ENCODE measurements at places on chromosomes 2 and 18. TPM values are rescaled to one million over a fixed set of nuclear protein-coding genes. Genes with fewer than 3 reads are reported as not detected.
A peak's percentile ranks its signal among the peaks of the same experiment; 100 is the strongest.

DNA sequence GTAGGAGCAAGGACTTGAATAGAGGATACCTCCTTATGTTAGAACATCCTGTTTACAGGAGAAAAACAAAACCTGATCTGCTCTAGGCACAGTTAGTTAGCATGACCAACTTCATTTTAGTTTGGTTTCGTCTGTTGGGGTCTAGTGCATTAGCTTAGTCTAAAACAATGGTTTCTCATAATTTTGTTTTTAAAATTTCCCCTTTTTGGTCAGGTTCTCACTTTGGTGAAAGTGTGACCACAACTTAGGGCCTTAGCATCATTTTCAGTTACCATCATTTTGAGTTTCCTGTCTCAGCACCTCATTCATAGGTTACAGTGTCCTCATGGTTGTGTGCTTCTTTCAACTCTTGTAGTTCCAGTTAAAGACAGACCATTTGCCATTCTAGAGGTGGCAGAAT lies 1277.0 kb upstream of the SLC39A10 start:
- no peaks in the 10 kb centered on the region for H3K4me1 ChIP-seq
- no peaks in the 10 kb centered on the region for H3K36me3 ChIP-seq
- no peak overlapping the region for H3K27ac ChIP-seq
- DNase-seq, result no peak
- H3K4me3 ChIP-seq, result no peak overlapping the region

DNA sequence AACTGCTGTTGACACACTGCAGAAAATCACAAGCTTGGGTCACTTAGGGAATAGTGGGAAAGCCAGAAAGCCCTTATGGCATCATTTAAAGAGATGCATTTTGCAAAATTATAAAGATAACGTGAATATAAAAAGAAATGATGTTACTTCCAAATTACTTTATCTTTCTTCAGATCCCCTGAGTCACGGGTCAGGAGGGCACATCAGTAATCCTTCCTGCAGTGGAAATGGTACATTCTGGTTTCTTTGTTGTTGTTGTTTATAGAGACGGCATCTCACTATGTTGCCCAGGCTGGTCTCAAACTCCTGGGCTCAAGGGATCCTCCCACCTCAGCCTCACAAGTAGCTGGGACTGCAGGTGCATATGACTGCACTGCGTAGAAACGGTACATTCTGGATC lies 9.8 kb upstream of the EPG5 start:
- H3K27ac ChIP-seq, result no peak overlapping the region
- DNase-seq, result no peak
- no peaks in the 10 kb centered on the region for H3K36me3 ChIP-seq
- no peaks in the 10 kb centered on the region for H3K27me3 ChIP-seq
- H3K4me1 ChIP-seq, result peaks cover 5% of the 10 kb centered on the region

DNA sequence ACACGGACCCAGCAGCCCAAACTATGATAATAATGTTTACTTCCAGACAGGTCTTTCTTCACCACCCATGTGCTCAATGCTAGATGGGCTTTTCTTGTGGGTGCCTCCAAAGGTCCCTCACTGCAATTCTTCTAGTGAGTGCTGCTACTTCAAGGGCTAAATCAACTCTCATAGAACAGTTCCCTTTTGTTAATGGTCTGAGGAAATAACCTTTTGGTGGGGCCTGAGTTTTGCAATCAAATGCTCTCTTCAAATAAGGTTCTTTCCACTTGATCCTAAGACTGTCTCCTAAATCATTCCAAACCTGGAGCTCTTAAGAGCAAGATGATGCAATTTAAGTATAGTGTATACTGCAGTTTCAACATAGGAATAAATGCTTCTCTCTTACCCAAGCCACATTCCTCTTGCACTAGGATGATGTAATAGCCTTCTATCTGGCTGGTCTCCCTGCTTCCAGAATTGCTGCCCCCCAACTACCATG lies 6.0 kb downstream of the NEMP2 start:
- H3K4me1 ChIP-seq, result peaks cover 12% of the 10 kb centered on the region
- H3K27ac ChIP-seq, result no peak overlapping the region

DNA sequence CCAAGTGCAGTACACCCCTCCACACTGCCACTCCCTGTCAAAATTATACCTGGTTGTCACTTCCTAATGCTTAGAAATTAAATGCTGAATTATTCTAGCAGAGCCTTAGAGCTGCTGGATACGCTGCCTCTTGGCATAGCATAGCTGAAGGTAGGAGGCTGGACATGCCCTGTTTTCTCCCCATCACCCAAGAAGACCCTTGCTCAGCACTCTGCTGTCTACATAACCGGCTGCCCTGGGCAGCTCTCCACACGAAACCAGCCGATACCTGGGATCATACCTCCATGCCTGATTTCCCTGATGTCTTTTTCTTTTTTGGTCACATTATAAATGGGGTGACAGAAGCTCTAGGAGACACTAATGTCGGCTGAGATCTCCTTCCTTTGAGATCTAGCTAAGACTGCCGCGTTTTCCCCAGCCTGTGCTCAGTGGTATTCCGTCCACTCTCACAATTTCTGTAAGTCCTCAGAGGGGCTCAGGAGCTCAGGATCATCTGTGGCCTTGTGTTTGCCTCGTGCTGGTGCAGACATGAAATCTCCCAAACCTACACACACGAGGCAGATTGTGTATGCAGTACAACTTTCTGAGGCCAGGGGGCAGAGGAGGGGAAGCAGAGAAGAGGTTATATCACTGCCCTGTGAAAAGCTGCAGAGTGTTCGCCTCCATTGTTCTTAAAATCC lies 13.5 kb upstream of the ZAP70 start:
- no peak overlapping the region for H3K27ac ChIP-seq
- no peak overlapping the region for H3K4me3 ChIP-seq
- H3K4me1 ChIP-seq, result no peaks in the 10 kb centered on the region
- no peaks in the 10 kb centered on the region for H3K27me3 ChIP-seq
- peak; percentile 79 for DNase-seq

GRCh38 chr2:99821039-99821438 lies 321.4 kb downstream of the AFF3 start:
- no peak overlapping the region for H3K4me3 ChIP-seq
- DNase-seq, result peak; percentile 7
- H3K27ac ChIP-seq, result no peak overlapping the region
- no peaks in the 10 kb centered on the region for H3K36me3 ChIP-seq
- peaks cover 7% of the 10 kb centered on the region for H3K4me1 ChIP-seq
- H3K27me3 ChIP-seq, result no peaks in the 10 kb centered on the region

DNA sequence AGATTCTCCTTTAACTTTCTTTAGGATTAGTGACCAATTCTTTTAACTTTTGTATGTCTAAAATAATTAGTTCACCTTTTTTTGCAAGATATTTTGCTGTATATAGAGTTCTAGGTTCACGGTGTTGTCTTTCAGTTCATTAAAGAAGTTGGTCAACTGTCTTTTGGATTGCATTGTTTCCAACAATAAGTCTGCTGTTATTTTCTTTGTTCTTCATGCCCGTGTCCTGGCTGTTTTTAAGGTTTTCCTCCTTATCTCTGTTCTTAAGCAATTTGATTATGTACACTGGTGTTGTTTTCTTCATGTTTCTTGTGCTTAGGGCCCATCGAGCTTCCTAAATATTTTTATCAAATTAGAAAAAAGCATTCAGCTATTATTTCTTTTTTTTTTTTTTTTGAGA lies 54.4 kb downstream of the LBH start:
- H3K27ac ChIP-seq, result no peak overlapping the region
- H3K4me1 ChIP-seq, result peaks cover 13% of the 10 kb centered on the region
- no peaks in the 10 kb centered on the region for H3K36me3 ChIP-seq
- no peak for DNase-seq
- no peak overlapping the region for H3K4me3 ChIP-seq
- no peaks in the 10 kb centered on the region for H3K27me3 ChIP-seq

DNA sequence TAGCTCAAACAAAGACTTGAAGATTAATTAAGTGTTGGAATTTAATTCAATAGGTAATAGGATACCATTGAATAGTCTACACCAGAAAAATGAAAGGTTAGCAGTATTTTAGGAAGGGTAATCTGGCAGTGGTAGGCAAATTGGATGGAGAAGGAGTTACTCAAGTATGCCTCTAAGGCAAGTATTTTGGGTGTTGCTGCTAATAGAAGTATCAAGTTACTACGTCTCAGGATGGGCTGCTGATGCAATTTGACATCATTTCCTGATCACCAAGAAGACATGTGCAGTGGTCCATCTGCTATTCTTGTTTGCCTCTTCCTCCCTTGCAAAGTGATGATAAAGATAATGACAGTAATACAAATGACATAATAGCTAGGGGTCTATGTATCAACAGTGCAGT lies 485.3 kb downstream of the TGIF1 start:
- no peaks in the 10 kb centered on the region for H3K4me1 ChIP-seq
- DNase-seq, result no peak
- no peaks in the 10 kb centered on the region for H3K36me3 ChIP-seq
- H3K27me3 ChIP-seq, result no peaks in the 10 kb centered on the region
- H3K27ac ChIP-seq, result no peak overlapping the region

GRCh38 chr2:216604458-216604857 lies 28.8 kb upstream of the IGFBP2 start:
- no peak for DNase-seq
- H3K4me3 ChIP-seq, result no peak overlapping the region

DNA sequence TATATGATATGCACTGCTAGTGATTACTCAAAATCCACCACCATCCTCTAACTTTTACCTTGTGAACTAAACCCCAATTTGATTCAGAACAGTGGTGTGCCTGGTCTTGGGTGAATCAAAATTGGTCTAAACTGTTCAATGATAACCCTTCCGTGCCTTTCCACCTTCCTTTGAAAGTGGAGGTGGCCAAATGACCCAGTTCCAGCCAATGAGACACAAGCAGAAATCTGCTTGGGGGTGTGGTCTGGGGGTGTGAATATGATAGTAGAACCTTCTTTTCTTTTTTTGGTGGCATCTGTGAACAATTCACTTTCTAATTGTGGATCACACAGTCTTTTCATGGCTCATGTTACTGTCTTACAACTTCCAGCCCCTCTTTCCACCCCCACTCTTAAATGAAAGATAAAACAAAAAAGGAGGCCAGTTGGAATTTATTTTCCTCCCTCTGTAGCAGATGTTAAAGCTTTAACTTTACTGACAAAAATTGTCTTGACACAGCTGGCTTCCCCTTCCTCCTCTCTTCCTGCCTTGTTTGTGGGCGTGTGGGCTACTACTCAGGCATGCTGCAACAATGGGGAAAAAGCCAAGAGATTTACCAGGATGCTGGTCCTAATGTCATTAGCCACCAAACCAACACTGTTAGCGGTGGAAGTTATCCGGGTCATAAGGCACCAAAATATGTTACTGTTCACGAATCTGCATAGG lies 58.8 kb upstream of the ANKRD44 start:
- H3K4me3 ChIP-seq, result no peak overlapping the region
- DNase-seq, result peak; percentile 66
- no peaks in the 10 kb centered on the region for H3K4me1 ChIP-seq
- H3K27ac ChIP-seq, result no peak overlapping the region
- no peaks in the 10 kb centered on the region for H3K36me3 ChIP-seq
- no peaks in the 10 kb centered on the region for H3K27me3 ChIP-seq

- no peaks in the 10 kb centered on the region for H3K27me3 ChIP-seq
- peaks cover 8% of the 10 kb centered on the region for H3K4me1 ChIP-seq
- peak; percentile 28 for DNase-seq
- peak overlapping the region; percentile 79 for H3K27ac ChIP-seq
- no peaks in the 10 kb centered on the region for H3K36me3 ChIP-seq
Measured at GRCh38 chr2:208265371-208265800, 669 bp upstream of the PIKFYVE start.

Gene NXPH2
- polyA plus RNA-seq, result 5.4 TPM

Gene CYP27C1
- 3.4 TPM for polyA plus RNA-seq
